Erythroblast (primary cell): ENCODE measurements at places on chromosomes 7 and 10.

- no peak for DNase-seq
Observed at GRCh38 chr10:83817797-83818196, 321.5 kb upstream of the GHITM start.

GRCh38 chr7:27147199-27148030 is at the start of gene HOXA6:
TSS of gene HOXA6 (minus strand) at chr7:27147774. CDS start at chr7:27147749, 25 bp downstream.
- no peak for DNase-seq

GRCh38 chr7:79770063-79770462 is 316.6 kb upstream of the MAGI2 start:
- no peak for DNase-seq

DNA sequence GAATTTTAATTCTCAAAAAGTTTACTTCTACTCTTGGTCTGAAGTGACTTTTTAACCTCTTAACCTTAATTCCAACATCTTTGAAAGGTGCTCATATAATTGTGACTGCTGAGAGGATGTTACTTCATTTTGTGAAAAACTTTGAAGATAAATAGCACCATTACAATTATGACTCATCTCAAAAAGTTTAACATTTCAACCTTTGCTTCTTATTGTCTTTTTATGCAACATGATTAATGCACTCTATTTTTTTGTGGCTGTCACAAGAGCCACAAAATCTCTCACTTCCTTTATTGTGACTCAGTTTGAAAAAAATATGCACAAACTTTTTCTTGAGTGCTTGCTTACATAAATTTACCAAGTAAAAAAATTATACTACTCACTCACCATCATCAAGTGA is 383.1 kb downstream of the LRRTM3 start:
- no peak for DNase-seq

- no peak for DNase-seq
Observed at GRCh38 chr7:134679006-134679405, 32.4 kb downstream of the BPGM start.

DNA sequence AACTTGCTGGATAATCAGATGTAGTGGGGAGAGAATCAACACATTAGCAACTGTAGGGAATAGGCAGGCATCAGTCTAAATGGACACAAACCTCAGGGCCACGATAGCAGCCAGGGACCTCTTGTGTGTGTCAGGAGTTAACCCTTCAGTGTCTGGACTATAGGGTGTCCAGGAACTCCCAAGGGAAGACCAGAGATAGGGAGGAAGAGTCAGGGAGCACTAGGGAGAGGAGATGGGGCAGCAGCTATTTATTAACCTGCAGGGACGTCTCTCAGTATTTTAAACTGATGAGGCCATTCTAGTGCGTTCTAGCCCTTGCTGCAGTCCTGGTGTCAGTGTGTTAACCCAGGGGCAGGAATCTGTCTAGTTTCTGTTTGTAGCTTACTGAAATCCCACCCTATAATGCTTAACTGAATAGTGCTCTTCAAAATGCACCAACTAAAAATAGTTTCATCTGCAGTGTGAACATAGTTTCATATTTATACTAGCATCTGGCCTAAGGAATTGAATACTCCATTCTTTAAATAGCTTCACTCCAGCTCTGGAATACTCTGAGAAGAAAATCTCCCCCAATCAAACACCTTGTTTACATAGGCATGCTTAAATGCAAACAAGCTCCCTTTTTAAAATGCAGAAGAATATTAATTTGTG is 62.7 kb downstream of the ARID5B start:
- DNase-seq = no peak

- DNase-seq = no peak
Observed at GRCh38 chr7:11607686-11608085, 224.3 kb downstream of the THSD7A start.

- no peak for DNase-seq
Observed at GRCh38 chr7:144528536-144529045, 125.1 kb upstream of the NOBOX start.

DNA sequence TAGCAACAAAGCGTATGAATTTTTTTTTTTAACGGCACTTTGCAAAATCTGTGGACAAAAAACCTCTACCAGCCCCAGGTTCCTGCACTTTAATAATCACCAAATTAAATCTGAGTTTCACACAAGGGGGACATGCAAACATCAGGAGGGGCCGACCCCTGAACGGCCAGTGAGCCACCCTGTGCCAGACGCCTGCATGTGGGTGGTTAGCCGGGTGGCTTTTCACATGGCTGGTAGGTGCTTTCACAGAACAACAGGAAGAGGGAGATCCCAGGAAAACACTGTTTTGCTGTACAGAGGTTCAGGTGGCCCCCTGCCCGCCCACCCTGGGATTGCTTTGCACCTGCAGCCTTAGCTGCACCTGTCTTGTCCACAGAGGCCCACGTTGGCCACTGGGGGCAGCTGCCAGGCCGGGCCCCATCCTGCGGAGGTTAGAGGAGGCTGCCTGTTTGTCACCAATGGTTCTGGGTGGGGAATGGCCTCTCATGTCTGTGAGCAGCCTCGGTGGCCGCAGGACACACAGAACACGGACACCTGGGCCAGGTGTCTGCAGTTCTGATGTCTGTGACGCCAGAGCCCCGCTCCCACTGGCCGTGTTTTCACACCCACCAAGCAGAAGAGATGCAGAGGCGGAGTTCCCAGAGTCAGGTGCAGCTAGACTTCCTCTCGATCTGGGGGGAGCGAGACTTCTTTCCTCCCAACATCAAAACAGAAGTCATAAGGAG is 107.7 kb downstream of the FAM53B start:
- no peak for DNase-seq

DNA sequence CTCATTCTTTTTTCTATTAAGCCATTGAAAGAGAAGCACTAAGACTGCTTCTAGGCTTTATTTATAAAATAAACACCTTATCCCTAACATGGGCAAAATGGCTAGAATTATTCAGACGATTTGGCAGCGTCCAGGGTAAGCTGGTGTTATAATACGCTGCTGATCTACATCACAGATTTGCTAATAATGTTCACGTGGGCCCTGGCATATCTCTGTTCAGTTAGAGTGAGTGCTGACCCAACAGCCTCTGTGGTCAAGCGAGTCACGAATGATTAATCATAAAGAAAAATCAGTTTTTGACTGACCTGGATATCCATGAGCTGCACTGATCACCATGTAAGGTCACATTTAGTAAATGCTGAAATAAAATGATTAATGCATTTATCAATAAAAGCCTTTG is 28.4 kb upstream of the CBLL1 start:
- no peak for DNase-seq

GRCh38 chr10:48948470-48949037 is 8.9 kb upstream of the LRRC18 start:
- no peak for DNase-seq

- DNase-seq = no peak
Observed at GRCh38 chr7:112185005-112185834, 21.0 kb downstream of the DOCK4 start.

DNA sequence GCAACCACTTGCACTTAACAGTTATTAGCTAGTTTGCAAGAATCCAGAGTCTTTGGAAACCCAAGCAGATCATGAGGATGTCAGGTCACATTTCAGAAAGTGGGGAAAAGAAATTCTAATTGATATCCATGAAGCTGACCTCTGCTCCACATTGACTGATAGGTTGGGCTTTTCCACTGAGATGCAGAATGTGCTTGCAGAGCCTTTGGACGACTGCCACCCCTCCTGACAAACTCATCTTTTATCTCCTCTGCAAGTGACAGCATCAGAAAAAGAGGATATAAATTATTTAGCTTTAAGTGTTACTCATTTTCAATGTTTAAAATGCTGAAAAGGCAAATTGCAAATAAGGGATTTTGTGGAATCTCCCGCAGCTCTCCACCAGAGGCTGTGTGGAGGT is 75.3 kb downstream of the C10orf90 start:
- no peak for DNase-seq

DNA sequence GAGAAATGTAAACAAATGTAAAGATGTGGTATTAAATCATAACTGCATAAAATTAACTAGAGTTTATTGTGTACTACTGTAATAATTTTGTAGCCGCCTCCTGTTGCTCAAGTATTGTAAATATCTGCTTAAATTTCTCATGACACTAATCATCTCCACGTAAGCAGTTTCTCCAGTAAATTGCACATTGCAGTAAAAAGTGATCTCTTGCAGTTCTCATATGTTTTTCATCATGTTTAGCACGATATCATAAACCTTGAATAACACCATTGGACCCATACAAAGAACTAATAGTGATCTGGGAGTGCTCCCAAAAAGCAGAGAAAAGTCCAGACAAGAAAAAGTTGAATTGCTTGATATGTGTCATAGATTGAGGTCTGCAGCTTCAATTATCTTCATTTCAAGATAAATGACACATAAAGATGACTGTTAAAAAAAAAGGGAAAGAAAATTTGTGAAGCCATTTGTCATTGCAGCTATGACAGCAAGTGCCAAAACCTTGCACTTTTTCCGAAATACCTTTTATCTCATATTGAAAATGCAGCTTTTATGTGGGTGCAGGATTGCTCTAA is 15.3 kb downstream of the LIPA start:
- no peak for DNase-seq

DNA sequence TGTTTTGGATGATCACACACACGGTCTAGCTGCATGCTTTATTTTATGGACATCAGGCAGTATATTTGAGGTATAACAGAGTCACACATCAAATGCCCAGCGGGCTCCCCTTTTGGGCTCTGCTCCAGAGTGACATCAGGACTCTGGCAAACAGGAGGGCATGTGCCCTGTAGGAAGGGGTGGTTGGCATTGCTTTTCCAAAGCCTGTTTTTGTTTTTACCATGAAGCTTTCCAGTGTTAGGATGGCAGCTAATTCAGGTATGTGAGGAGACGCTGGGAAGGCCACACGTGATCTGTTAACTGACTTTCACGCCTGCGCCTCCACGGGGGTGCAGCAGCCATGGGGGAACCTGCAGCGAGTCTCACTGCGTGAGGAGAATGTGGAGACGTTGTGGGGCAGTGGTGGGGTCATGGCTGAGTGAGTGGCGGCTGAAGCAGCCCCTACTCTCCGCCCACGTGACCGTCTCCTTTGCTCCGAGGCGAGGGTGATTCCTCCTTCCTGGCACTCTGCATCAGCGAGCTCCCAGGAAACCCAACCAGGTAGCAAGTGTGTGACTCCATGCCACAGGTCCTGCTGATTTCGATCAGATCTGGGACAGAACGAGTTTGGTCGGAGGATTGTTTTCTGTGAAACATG is 117.7 kb downstream of the ANKRD61 start:
- DNase-seq = no peak

DNA sequence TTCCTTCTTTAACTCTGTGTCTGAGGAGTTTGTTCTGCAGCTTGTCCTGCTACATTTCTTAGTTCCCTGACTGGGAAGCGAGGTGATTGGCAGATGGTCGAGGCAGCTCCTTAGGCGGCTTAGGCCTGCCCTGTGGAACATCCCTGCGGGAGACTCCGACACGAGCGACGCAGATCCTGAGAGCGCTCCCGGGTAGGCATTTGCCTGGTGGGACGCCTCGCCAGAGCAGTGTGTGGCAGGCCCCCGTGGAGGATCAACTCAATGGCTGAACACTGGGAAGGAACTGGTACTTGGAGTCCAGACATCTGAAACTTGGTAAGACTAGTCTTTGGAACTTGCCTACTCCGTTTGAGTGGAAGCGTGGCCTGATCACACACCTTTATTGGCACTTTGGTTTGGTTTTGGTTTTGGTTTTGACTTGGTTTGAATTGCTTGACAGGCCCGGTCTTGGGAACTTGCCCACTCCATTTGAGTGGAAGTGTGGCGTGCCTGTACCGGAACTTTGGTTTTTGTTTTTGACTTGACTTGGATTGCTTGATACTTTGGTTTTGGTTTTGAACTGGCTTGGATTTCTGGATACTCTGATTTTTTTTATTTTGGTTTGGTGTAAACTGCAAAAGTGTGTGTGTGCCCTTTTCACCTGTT is 42.6 kb downstream of the MAP3K8 start:
- DNase-seq = no peak

DNA sequence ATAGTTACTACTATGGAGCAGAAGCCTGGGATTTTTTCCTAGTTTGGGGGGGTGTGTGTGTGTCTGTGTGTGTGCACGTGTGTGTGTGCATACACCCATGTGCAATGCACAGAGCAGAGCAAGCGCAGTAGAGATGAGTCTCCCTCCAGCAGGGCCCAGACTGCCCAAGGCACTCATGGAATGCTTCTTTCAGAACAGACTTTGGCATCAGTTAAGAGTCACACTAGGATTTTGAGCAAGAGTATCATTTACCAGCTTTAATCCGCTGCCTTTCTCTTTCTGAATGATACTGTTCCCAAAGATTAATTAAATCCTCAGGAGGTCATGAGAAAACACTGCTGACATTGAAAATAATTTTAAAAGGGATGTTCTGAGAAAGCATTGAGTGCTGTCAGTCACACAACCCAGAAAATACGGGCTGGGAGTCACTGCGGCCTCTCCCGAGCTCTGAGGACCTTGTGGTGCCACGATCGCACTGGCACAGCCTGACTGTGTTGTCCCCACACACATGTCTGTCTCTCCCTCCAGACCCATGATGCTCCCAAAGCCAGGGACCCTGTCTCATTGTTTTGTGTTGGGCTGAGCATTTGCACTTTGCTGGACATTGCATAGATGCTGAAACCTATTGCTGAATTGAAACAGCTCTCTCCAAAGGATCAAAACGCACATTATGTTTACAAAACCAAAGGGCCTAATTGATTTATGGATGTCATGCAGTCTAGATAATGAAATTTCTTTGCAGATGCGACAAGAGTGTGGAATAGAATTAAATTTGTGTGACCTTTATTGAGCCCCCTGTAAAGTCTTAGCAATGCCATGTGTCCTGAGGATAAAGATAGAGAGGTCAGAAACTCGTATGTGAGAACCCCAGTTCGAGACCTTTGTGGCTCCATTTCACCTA is 54.7 kb upstream of the FIGNL1 start:
- DNase-seq = no peak

- no peak for DNase-seq
Observed at GRCh38 chr10:17394854-17395253, 59.5 kb downstream of the ST8SIA6 start.

DNA sequence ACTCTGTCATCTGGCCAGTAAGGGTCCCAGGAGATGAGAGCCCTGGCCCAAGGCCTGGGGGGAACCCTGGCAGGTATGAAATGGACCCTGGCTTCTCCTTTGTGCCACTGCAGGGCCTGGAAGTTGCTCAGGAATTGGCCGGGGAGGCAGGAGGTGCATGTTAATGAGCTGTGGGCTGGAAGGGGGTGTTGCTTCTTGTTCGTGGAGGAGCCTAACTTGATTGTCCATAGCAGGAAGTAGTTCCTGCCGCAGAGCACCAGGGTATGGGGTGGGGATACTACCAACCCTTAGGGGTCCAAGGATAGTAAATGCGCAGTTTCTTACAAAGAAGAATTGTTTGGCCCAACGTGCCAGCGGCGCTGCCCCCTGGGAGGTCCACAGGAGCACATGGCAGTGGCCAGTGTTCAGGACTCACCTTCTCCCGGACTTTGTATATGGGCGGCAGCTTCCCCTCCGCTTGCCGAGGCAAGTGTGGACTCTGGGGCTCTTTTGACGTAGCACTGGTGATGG is 21.5 kb downstream of the TEX36 start:
- DNase-seq = no peak

DNA sequence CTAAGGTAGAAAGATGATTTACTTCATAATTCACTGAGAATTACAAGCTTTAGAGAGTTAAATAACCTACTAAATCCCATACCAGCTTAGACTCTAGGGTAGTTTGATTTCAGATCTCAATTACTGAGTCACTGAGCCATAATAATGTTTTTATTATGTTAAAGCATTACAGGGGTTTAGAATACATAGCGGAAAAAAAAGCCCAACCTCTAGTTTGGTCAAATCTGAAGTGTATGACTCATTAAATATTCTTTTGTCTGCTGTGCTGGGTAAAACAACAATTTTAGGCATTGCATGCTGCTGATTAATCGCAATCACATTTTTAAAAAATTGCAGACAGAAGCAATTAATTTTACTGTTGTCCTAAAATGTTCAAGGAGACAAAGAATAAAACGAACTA is 48.5 kb downstream of the MALRD1 start:
- no peak for DNase-seq
